Lung (tissue), 17 donors: ENCODE measurements at places on chromosomes 1 and 21.

DNA sequence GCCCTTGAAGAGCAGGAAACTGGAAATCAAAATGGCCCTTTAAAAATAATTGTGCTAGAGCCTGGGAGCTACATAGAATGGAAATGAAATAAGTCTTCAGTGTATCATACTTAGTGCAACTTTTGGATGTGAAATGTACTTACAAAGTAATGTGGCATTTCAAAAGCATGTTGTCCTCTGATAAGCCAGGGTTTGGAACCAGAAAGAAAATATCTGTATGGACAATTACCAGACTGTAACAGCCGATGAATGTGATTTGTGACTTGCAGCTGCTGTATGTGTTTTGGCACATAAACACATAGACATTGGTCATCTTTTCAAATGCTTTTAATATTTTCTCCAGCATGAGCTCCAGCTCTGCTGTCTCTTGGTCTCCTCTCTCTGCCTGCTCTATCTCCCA is 546.4 kb downstream of the OMA1 start:
- peaks cover 14% of the 10 kb centered on the region for H3K4me1 ChIP-seq
- peak; percentile 72 for DNase-seq
- H3K36me3 ChIP-seq, result no peaks in the 10 kb centered on the region
- no peak overlapping the region for H3K4me3 ChIP-seq

- peaks cover 2% of the 10 kb centered on the region for H3K4me1 ChIP-seq
- DNase-seq, result no peak
- peak overlapping the region; percentile 19 for H3K4me3 ChIP-seq
- no peaks in the 10 kb centered on the region for H3K27me3 ChIP-seq
- no peak overlapping the region for H3K27ac ChIP-seq
- H3K36me3 ChIP-seq, result no peaks in the 10 kb centered on the region
These were observed 297.2 kb downstream of the TGFB2 start for GRCh38 chr1:218642033-218642948.

DNA sequence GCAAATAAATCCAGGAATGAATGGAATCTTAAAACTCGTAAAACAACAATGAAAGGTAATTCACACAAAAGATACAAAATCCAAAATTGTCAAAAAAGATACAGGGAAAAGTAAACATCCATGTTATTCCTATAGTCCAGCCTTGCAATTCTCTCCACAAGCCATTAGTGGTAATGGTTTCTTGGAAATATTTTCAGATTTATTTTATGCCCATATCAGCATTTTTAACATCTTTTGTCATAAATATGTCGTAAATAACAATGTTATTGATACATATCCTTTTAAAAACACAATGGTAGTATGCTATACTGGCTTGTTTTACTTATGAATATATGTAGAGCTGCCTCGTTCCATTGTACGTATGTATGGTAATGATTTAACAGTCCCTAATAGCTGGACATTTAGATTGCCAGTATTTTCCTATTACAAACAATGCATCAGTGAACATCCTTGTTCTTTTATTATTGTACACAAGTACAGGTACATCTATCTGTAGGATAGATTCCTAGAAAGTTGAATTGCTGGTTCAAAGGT is 30.6 kb downstream of the DNTTIP2 start:
- no peaks in the 10 kb centered on the region for H3K36me3 ChIP-seq
- H3K4me1 ChIP-seq, result no peaks in the 10 kb centered on the region
- DNase-seq, result no peak
- no peak overlapping the region for H3K27ac ChIP-seq

- H3K36me3 ChIP-seq, result no peaks in the 10 kb centered on the region
- H3K27ac ChIP-seq, result no peak overlapping the region
- no peak overlapping the region for H3K4me3 ChIP-seq
- DNase-seq, result no peak
- H3K4me1 ChIP-seq, result no peaks in the 10 kb centered on the region
These were observed 182.5 kb downstream of the ADSS2 start for GRCh38 chr1:244269169-244269568.

- H3K4me3 ChIP-seq, result no peak overlapping the region
- H3K27ac ChIP-seq, result no peak overlapping the region
- peaks cover 26% of the 10 kb centered on the region for H3K4me1 ChIP-seq
These were observed 748 bp downstream of the PDZK1IP1 start for GRCh38 chr1:47188791-47189785.

DNA sequence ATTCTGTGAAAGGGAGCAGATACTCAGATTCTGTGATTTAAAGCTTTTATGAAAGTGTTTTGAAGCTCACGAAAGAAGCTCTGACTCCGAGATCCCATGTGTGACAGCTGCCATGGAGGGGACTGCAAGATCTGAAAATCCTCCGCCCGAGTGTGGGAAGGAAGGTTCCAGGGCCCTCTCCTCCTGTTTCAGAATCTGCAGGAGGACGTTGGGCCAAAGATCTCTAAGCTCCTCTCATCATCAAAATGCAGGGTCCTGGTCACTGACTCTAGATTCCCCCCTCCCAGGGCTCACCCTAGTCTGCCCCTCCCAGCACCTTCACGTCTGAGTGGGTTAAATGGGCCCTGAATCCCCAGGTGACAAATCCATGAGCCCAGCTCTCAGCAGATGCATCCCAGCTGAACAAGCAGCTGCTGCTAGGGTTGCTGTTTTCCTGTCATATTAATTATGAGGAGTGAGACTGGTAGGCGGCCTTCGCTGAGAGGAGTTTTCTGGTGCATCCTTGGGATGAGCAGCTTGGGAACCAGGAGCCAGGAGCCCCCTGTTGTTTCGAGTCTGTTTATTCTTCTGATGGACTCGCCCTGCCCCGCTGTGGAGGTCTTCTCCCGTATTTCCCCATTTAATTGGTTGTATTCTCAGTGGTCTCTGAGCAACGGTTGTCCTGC is 402.0 kb downstream of the MATN1 start:
- peaks cover 2% of the 10 kb centered on the region for H3K27me3 ChIP-seq
- H3K4me3 ChIP-seq, result no peak overlapping the region
- no peaks in the 10 kb centered on the region for H3K4me1 ChIP-seq
- DNase-seq, result no peak
